Thoracic aorta endothelial cell (primary cell): ENCODE measurements at places on chromosomes 6 and 20. TPM values are rescaled to one million over a fixed set of nuclear protein-coding genes. Genes with fewer than 3 reads are reported as not detected.

SPDEF gene
- under 0.01 and 0.07 TPM in 2 replicates for total RNA-seq

KCNK15 gene
- 0.07 TPM in 1 of 2 replicates, not detected in the other for total RNA-seq

CNR1 gene
- under 0.01 and 0.07 TPM in 2 replicates for total RNA-seq

CLVS2 gene
- not detected in 2 replicates for total RNA-seq

NHLRC1 gene
- 1.2 and 2.3 TPM in 2 replicates for total RNA-seq

LMBRD1 gene
- 27.2 and 32.0 TPM in 2 replicates for total RNA-seq

TBXT gene
- not detected in 2 replicates for total RNA-seq

TNFRSF6B gene
- 13.2 and 15.5 TPM in 2 replicates for total RNA-seq

SYNGAP1 gene
- total RNA-seq, result 3.5 and 6.7 TPM in 2 replicates

SNRPB gene
- 237 and 320 TPM in 2 replicates for total RNA-seq
